ENCODE measurements at places on chromosomes 5 and 9.

DNA sequence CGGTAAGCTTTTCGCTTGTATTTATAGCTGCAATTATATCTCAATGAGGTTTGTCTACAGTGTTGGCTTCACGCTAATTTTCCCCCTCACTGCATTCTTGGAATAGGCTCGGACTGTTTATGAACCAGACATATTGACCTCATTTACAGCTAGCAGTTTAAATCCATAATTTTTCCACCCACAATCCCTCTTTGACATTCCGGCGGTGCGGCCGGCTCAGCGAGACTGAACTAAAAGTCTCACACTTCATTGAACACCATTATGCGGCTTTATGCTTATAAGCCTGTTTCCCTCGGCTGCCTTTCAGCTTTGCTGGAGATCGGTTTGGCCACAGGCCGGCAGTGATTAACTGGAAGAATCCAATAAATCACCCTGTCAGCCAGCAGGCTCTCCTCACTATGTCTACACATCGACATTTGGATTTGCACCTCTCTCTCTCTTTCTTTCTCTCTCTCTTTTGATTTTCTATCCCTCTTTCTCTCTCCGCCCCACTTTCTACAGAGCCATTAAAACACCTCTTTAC is 315.0 kb upstream of the TLE4 start:
- no peak for DNase-seq

- no peak for DNase-seq
Observed at GRCh38 chr5:91091471-91092234, 291.5 kb downstream of the ARRDC3 start.

DNA sequence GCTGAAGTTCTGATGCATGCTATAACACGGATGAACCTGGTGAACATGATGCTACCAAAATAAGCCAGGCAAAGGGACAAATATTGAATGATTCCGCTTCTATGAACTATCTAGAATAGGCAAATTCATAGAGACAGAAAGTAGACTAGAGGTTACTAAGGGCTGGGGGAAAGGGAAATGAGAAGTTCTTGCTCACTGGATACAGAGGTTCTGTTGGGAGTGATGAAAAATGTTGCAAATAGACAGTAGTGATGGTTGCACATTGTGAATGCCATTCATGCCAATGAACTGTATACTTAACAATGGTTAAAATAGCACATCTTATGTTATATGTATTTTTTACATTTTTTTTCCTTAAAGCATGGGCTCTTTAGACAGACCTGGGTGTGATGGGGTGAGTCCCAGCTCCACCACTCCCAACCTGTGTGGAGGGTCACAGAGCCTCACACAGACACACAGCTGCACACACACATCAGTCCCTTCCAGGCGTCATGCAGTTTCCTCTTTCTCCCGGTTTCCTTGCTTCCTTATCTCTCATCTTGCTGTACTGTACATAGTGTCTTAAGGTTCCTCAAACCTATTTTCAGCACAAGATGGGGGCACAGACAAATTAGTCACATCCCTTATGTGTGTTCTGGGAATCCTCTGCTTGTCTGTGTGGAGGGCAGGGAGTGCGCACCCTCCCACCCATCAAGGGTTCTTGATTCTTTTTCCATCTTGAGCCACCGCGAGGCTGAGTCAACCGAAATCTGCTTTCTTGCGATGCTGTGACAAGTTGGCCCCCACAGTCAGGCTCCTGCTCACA is 192.9 kb downstream of the CRB2 start:
- no peak for DNase-seq

DNA sequence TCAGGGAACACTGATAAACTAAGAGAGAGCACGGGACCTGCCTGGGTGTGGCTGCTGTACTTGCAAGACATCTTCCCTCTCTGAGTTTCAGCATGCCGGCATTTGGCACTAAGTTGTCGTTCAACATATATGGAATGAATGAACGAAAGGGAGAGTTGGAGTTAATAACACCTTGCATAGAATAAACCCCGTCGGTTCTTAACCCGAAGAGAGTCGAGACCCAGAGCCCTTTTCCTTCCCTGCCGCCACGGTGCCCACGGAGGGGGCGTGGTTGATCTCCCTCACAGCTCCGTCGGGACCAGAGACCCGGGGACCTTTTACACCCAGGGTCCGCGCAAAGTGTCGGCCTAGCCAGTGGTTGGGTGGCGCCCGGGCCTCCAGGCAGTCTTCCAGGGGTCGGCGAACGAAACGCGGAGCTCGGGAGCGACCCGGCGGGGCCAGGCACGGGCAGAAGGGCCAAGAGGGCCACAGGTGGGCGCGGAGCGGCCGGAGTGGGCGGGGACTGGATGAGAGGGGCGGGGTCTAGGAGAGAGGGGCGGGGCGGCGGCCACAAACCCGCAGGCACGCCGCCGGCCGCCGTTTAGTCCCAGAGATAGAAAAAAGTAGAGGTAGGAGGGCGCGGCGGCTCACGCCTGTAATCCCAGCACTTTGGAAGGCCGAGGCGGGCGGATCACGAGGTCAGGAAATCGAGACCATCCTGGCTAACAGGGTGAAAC is 735 bp upstream of the RPL26L1 start:
- DNase-seq = peak; percentile 65

DNA sequence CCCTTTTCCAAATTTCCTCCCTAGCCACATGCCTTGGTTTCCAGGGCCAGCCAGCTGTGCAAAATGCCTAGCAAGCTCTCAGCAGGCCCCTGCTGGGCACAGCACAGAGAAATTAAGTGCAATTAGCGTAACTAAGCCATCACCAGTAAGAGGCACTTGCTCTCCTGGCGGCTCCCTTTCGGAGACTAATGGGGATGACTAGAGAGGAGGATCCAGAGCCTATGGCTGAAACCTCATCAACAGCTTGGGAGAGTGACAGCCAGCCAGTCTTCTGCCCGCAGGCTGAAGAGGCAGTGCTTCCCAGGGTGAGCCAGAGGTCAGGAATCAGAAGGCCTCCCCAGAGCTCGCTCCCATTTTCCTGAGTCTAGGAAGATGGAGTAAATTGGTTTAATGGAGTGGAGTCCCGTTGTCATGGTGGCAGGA is 108.4 kb downstream of the KCNIP1 start:
- DNase-seq = no peak

GRCh38 chr5:179886190-179886911 is 21.3 kb downstream of the TBC1D9B start:
- DNase-seq = no peak

DNA sequence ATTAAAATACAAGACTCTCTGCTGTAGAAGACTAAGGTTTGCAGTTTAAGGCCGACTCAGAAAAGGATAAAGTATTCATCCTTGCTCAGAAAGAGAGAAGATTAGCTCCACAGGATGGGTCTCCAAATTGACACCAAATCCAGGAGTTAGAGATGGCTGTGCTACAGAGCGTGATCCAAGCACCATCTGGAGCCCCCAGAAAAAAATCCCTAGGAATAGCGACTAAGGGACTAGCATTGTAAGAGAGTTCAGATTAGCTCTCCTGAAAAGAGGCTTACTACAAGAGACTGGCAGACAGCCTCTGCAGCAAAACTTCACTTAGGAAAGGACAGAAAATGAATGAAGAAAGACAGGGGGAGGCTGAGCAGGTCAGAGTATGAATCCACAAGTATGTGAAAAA is 3.7 kb downstream of the SIL1 start:
- no peak for DNase-seq

GRCh38 chr5:98464737-98465330 is 308.6 kb upstream of the RGMB start:
- no peak for DNase-seq

DNA sequence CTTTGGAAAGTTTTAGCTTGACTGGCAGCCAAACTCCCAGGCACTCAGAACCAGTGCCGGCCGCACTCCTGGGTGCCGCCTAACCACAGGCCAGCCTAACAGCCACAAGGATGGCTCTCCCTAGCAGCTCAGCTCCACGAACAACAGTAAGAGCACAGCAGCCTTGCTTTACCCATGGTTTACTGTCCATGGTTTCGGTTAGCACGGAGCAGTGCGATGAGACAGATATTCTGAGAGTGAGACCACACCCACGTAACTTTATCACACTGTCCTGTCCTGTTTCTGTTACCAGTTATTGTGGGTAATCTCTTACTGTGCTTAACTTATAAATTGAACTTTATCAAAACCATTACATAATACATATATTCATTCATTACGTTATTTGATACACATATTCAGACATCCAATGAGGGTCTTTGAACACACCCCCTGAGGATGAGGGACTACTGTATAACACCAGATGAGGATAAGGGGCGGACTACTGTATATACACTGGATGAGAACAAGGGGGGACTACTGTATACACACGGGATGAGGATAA is 12.4 kb downstream of the CLPTM1L start:
- no peak for DNase-seq

- no peak for DNase-seq
Observed at GRCh38 chr5:135160036-135160675, 126.1 kb upstream of the PITX1 start.

DNA sequence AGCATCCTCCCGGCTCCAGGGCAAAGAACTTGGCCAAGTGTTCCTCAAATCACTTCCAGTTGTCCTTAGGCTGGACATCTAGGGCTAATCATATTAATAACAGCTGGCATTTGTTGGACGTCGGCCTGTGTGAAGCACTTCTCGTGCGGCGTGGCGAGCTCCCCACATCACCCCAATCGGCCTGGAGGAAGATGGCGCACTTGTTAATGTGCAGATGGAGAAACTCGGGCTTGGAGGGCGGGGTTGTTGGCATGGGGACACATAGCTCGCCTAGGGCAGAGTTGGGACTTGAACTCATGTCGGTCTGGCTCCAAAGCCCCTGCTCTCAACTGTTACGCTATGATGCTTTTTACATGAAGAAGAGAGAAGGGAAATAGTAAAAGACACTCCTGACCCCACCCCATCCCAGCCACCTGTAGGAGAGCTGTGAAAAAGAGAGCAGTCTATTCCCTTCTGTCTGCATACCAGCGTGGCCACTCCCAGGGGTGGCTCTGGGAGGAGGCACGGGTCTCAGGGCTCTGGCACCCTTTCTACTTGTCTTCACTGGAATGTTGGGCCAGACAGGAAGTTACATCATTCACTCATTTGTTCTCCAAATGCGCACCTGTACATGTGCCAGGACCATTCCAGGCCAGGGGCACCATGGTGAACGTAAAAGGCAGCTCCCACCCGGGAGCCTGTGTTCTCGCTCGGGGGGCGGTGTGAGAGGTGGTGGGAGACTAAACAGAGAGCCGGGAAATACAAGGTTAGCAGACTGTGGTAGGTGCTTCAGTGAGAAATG is 12.8 kb upstream of the NUP214 start:
- no peak for DNase-seq

DNA sequence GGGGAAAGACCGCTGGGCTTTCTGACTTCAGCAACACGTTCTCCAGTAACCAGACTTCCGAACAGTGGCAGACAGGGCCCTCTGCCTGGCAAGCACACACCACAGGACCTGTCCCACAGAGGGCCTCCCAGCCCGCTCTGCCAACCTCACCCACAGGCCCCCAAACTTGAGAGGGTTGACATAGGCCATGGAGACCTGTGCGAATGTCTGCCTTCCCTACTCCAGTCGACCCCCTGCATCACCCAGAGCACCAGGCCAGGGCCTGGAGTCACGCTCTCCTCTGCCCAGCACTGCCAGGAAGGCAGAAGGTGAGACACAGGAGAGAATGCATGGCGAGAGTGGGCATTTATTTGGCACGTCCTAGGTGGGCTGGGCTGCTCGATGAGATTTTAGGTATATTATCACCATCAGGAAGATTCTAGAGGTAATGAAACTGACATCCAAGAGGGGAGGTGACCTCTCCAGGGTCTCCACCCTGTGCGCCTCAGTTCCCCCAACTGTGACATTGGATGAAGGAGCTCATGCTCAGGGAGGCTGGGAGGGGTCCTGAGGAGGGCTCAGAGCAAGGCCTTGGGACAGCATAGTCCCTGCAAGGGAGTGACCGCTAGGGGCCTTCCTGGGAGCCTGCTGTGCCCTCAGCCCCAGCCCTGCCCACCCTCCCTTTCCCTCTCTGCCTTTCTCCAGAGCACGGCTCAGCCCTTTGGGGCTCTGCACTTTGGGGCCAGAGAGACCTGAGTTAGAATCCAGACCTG is 54.9 kb downstream of the DUSP1 start:
- DNase-seq = no peak

GRCh38 chr5:138141734-138142133 is 2.5 kb upstream of the NME5 start:
- no peak for DNase-seq

DNA sequence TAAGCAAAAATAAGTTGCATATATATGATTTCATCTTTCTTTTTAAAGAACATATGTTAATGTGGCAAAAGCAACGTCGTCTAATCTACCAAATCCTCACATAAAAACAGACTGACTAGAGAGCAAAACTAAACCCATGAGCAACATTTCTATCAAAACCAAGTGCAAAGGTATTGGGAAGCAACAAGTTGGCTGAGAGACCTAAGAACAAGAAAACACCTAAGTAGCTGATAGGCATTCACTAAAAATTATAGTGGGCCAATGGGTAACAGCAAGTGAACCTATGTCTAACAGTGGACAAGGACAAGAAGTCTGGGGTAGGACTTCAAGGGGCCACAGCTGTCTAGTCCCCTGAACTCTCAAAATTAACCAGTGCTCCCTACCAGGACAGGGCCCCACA is 130.1 kb downstream of the SIL1 start:
- no peak for DNase-seq

DNA sequence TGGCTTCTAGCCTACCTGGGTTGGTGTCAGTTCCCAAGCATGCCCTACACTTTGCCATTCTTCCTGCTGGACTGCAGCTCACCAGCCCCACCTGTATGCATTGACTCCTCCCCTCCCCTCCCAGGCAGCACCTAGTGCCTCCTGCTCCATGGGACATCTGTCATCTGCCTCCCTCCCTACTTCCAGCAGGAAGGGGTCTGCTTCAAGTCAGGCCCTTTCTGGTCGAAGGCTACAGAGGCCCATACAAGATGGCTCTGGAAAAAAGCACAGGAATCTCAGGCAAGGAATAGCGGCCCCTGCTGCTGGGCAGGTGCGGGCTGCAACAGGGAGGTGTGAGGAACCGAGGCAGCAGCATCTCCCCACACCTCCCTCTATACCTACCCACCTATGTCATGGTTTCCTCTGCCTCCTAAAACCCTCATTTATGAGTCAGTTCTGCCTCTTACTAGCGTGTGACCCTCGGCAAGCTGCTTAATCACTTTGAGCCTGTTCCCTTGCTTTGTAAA is 19.7 kb downstream of the WWC1 start:
- no peak for DNase-seq

DNA sequence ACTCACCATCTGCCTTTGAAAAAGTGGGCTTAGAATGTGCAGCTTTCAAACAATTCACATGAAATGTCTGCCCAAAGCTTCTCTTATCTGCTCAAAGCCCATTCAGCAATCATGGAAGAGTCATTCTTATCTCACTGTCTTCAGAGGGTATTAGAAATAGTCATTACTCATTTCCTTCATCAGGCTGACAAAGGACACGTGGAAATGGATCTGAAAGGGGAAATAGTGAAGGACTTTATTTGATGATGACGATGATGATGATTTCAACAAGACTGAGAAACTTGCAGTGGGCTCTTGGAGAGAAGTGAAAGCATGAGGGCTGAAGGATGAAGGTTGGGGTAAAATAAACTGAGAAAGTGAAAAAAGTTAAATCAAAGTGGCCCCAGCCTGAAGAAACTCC is 194.3 kb downstream of the SMARCA2 start:
- DNase-seq = no peak
